ENCODE measurements at places on chromosomes 2 and 18.

DNA sequence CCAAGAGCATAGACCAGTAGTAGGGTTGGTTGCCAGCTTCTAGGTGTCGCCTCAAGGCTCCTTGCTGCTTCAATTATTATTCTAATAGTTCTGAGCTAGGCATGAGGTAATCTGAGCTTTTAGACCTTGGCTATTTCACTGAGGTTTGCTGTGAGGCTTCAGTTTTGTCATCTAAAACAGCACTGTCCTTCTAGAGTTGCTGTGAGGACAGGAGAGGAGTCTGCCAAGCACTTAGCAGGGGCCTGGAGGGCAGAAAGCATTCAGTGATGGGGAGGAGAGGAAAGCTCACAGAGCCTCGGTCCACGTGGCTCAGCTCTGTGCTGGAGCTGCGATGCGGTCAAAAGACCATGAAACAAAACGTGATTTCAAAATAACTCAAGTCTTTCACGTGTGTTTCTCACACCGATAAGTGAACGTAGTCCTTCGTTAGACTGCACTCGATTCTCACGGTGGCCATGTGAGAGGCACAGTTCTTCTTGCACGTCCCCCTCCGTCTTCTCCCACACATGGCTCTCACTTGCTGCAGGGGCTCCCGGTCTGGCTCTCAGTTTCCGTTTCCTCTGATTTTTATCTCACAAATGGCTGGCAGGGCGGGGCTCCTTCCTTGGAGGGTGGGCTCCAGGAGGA is 113.7 kb downstream of the B3GNT2 start:
- no peak for DNase-seq

DNA sequence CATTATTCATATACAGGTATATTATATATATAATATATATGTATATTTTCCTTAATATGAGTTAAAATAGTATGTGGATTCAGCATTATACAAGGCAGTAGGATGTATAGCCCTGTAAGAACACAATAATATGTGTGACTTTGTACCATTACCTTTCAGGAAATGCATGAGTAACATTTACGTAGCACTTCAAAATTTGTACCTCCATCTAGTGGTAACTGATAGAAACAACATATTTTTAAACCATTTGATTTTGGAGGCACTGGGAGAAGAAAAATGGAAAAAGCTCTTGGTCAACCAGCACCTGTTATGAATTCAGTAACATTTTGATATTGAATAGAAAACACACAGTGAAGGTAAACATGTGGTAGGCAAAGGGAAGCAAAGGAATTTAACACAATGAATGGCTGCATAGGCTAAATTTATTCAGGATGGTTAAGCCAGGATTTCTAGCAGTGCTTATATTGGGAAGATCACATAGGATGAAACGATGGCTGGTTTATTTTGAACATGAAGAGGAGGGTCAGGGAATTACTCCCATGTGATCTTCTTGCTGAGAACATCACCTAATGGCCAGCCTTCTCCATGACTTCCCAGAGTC is 565.5 kb downstream of the CCDC85A start:
- DNase-seq, result peak; percentile 31

DNA sequence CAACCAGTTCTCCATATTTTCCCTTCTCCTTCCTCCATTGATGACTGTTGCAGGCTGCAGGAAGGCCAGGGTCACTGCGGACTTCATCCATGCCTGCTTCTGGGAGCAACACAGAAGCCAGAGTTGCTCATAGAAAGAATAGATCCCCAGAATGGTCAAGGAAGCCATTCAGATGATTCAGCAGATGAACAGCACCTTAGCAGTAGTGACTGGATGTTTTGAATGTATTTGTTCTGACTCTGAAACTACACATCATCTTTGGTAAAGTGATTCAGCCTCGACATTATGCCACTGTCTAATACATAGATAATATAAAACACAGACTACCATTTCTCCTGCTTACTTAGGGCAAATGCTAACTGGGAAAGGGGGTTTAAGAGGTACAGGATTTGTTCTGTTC is 411.6 kb downstream of the RND3 start:
- no peak for DNase-seq

DNA sequence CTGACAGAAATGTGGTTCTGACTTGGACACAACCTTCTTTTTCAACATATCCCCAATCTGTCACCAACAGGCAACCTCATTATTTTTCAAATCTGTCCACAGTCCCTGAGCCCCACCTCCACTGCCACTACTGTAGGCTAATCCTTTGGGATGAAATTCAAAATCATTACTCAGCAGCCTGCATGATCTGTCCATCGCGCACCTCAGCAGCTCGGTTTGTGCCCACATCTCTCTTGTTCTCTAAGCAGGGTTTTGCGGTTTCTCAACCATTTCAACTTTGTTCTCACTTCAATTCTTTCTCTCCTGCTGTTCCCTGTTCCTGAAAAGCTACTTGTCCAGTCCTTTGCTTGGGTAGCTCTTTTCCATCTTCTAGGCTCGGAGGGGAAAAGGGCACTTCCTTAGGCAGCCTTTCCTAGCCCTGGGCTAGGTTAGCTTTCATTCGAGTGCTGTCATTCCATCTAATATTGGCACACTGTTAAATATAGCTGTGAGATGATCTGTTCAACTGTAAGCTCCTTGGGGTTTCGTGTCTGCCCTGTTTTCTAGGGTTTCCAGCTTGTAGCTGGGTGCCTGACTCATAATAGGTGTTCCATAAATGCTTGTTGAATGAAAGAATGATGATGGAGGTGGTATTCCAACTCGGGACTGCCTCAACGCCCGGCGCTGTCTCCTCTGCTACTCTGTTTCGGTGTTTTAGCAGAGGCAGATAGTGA is 653 bp upstream of the ANKAR start:
- DNase-seq, result no peak

- DNase-seq, result no peak
These were observed 172.8 kb downstream of the GLI2 start for GRCh38 chr2:120908314-120908975.

DNA sequence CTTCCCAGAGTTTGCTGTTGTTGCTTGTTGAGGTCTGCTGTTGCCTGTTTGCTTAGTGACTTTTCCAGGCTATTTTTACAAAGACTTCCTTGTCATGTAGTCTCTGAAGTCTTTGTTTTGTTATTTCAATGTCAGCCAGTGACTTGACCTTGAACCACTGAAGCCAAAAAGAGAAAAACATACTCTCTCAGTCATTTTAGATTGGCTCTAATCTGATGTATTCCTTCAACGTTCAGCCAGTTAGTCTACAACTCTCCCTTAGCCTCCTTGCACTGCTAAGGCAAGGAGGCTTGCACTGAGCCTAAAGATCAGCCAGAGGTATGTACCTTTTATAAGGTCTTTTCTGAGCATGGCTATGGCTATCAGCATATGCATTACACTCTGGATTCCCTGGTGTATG is 27.9 kb downstream of the KIAA1328 start:
- DNase-seq, result no peak

- no peak for DNase-seq
These were observed 107.9 kb downstream of the MAP4K4 start for GRCh38 chr2:101805152-101806088.

DNA sequence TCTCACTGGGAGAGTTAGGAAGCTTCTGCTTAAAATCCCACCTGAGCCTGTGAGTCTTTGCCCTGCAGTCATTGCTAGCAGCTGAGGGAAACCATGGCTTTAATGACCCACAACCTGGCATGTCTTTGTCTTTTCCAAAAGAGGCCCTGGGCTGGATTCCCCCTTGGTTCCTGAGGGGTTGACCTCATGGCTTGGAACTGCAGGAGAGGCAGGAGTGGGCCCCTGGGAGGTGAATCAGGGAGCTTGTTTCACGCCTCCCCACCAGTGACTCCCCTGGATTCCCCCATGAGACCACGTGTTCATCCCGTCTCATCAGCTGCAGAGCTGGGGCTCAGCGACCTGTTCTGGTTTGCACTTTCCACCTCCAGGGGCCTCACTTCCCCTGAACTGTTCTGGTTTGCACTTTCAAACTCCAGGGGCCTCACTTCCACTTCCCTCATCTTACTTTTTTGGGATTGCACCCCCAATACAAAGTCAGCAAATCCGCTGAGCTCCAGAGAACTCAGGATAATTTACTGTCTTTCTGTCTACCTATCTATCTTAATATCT is 58.5 kb upstream of the TMEM18 start:
- DNase-seq, result no peak

- no peak for DNase-seq
These were observed 386.2 kb downstream of the PTPRM start for GRCh38 chr18:7953095-7953958.

DNA sequence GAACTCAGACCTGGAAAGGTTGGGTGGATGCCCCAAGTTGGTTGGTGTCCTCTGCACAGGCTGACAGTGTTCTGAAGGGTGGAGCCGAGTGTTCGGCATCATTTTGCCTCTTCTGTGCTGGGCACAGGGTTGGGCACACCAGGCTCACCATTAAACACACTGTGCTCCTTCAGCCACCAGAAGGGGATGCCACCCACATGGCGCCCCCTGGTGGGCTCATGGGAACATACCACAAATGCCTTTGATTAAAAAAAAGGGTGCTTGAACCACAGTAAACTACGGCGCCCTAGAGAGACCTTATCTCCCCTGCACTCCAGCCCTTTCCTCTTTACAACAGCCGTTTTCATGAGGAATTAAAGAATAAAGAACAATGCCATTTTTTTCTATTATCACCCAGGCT is 89.4 kb downstream of the CELF4 start:
- peak; percentile 13 for DNase-seq

DNA sequence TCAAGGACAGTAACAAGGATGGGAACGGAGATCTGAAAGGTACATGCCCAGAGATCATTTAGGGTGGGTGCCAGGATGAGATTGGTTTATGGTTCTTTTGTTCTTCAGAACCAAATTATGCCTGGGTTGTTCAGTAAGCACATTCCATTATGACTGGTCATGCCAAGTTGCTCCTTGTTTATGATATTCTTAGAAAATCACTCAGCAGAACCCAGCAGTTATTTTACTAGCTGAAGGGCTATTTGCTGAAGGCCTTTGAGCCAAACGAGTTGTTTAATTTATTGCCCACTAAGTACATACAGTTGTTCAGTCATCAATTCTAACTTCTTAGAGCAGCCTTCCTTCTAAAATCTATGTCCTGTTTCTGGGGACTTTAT is 635 bp downstream of the SLC3A1 start:
- no peak for DNase-seq

DNA sequence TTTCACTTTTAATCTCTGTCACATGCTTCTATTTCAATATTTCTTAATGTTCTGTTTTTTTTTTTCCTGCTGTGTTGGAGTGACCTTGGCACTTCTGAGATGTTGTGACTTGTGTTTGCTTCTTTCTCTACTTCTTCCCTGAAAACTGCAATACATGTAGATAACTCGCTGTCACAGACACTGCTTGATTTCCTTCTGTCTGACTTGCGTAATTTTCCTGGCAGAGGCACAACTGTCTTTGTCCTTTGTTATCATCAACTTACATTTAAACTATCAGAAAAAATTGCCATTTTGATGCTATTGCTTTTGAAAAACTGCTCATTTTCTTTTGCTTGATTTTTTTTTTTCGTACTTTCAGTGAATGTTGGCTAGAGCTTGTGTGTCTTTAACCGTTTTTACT is 69.0 kb downstream of the BABAM2 start:
- no peak for DNase-seq

GRCh38 chr2:24683408-24683807 is 109.8 kb downstream of the PTRHD1 start:
- DNase-seq, result no peak

DNA sequence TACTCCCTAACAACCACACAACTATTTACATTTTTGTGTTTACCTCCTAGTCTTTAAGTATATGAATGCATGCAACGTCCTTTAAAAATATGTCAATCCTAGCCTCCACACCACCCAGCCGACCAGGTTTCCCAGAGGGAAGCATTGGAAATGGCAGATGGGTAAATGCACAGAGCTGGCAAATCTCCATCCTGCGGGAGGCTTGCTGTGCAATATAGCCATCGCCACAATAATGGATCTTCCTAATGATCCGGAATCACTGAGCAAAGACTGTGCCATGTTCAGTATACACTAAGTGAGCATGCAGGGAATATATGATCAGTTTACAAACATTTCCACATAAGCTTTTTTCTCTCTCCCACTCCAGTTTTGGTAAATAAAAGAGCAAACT is 131.8 kb downstream of the NEDD4L start:
- DNase-seq, result no peak

DNA sequence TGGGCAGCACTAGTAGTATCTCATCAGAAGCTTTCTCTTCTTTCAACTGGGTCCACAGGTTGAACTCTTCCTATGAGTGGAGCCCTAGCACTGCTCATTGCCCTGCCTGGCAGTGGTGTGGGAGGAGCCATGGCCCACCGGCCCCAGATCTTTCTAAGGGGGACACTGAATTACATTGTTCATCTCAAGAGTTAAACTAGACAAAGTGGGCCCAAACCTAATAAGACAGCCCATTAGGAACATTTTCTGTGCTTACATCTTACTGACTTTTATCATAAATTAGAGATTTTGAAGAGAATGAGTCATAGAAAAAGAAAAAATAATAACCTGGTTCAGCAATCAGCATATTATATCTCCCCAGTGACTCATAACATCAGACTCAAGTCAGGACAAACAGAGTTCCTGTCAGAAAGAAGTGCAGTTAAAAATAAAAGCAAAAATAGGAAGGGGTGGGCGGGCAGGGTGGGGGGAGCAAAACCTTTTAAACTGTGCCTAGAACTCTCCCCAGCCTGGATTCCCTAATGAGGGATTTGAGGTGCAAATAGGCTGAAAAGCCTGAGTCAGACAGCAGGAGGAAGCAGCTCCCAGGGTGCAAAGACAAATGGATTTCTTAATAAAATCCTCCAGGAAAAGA is 161.6 kb upstream of the TRIB2 start:
- DNase-seq, result peak; percentile 33

DNA sequence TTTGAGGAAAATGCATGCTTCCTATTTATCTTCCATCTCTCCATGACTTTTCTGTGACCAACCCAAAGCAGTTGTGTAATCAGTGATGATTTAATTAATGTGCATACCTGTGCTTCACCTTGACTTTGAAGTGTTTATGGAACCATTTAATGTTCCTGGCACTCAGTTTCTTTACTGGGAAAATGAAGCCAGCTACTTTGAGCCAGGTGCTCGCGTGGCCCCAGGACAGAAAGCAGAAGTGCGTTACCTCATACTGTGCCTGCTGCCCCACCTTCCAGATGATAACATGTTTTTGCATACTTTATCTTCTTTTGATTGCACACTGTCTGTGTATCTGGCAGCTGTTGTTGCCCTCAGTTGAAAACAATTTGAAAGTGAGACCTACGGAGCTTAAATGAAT is 61.3 kb downstream of the PMAIP1 start:
- peak; percentile 21 for DNase-seq

DNA sequence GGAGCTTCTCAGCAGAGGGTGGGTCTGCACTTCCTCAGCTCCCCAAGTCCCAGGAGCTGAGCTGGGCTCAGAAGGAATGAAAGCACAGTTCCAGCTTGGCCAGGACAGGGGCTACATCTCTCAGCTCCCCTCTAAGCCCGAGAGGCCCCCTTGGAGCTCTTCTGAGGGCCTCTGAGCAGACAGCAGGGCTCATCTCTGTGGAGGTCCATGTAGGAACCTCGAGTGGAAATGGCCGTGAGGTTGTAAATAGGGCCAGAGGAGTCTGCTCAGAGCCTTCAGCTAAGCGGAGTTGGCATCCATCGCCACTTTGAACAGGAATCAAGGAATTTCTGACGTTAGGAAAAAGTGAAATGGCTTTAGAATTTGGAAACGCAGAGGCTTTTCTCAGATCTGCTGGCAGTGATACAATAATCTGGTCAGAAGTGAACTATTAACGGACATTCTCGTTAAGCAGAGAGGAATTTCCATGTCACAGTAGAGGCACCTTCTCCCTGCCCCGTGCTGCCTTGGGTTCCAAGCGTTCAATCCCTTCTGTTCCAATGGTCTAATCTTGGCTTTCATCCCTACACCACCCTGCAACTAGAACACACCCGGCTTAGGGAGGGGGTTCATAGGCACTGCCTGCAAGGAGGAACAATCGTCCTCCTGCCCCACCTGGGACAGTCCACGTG is 213.9 kb downstream of the NDUFA10 start:
- DNase-seq, result no peak
